ENCODE measurements at places on chromosomes 7 and 10.

- no peak for DNase-seq
Measured at GRCh38 chr7:151498495-151498894, 21.2 kb downstream of the RHEB start.

GRCh38 chr10:44922796-44923545, 11.8 kb downstream of the TMEM72 start:
- DNase-seq: no peak

DNA sequence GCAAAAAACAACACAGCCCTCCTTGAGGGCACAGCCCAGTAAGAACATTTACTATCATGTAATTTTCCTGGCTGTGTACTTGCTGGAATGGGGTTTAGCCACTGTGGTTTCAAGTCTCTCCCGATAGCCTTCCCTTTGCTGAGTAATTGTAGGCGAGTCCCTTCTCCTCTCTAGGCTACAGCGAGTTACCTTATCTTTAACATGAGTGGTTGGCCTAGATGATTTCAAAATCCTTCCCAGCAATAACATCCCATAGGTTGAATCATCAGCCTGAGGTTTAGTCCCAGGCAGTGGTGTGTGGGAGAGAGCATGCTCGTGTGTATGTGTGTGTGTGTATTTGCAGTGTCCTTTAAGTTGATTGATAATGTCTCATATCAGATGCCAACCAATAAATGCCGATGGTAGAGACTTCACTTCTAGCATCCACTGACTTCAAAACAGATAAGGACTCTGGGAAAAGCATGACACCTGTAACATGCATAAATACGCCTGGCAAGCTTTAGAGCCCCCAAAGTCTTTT, 142.9 kb upstream of the ZMIZ1 start:
- no peak for DNase-seq

DNA sequence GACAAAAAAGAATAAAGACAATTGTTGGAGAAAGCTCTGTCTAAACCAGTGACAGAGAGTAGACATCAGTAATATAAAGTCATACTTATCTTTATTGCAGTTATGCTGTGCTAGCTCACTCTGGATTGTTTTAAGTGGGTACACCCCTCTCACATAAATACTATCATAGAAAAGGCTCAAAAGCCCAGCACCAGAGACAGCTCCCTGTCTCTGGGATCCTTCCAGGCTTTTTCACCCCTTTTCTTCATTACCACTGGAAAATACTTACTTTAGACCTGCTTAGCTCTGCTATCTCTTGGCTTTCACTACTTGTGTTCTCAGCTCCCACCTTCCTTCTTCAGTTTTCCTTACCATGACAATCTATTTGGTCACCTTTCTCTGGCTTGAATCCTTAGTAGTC, 259.1 kb upstream of the MINDY3 start:
- no peak for DNase-seq

GRCh38 chr10:22623633-22624253, 90.6 kb downstream of the PIP4K2A start:
- DNase-seq: no peak

GRCh38 chr7:35492451-35493175, 202.3 kb downstream of the HERPUD2 start:
- no peak for DNase-seq

GRCh38 chr7:3294432-3295100, 6.5 kb upstream of the SDK1 start:
- peak; percentile 87 for DNase-seq

DNA sequence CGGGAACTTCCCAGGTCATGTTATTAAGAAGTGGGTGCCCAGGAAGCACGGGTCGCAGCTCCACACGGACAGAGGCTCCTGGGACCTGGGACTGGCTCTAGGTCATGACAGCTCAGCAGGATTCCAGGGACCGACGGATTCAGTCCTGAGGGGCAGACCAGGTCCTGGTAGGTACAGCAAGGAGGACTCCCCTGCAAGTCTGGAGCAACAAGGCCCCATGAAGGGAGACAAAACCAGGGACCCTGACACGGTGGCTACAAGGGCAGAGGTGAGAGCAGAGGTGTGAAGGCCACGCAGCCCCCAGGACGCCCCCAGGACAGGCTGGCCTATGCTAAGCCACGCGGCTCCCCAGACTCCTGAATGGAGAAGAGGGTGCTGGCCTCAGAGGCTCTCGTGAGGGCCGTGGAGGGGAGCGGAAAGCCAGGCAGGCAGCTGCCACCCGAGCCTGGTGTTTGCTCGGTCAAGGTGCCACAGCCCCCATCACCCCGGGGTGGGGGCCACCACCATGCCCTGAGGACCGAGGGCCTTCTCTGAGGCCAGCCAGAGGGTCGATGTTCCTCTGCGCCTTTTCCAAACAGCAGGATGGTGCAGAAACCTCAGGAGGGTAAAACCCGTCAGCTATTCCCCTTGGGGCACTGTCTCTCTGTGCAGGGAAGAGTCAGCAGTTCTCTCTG, 348.9 kb downstream of the PTPRN2 start:
- no peak for DNase-seq

DNA sequence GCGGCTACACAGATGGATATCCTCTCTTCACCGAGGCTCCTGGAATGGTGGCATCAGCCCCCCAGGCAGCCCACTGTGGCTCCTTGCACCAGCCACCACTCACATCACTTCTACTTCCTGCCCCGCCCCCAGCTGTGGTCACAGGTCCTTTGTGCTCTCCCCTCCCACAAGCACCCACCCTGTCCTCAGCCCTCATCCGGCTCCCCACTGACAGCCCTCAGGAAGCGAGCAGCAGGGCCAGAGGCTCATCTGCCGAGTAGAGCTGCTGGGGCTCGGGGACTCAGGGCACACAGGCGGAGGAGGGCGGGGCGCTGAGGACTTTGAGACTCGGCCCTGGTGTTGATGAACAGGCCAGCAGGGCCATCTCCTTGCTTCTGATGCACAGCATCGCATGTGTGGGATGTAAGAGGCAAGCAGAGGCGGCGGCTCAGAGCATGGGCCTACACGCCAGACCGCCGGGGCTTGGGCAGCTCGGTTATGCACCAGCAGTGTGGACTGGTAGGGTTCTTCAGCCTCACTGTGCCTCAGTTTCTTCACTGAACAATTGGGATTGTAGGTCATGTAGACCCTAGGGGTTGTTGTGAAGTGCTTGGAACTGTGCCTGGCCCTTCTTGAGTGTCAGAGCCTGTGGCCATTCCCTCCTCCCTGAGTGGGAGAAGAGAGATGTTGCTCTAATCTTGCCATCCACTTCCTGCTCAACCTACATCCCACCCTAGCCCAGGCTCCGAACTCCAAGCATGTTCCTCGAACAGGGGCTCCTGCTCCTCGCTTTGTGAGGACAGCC, at the start of gene PRF1:
Gene PRF1 (minus strand): TSS at position 77 of the 784 bp plus-strand sequence. CDS start 1,839 bp downstream, outside the sequence.
- no peak for DNase-seq

DNA sequence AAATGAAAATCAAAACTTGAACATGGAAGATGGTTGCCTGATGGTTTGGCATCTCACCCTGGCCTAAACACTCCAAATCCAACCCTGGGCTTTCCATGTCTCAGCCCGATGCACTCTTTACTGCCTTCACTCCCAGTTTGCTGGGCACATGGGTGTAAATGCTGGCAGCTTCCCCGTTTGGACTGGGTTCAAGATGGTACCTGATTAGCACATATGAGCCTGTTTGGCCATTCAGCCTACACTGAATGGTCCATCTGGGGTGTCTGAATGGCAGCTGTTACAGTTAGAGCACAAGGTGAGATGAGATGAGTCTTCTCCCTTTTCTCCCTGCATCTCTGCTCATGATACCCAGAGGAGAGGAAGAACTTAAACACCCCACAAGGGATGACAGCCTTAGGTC, 37.1 kb downstream of the ATXN7L1 start:
- no peak for DNase-seq

DNA sequence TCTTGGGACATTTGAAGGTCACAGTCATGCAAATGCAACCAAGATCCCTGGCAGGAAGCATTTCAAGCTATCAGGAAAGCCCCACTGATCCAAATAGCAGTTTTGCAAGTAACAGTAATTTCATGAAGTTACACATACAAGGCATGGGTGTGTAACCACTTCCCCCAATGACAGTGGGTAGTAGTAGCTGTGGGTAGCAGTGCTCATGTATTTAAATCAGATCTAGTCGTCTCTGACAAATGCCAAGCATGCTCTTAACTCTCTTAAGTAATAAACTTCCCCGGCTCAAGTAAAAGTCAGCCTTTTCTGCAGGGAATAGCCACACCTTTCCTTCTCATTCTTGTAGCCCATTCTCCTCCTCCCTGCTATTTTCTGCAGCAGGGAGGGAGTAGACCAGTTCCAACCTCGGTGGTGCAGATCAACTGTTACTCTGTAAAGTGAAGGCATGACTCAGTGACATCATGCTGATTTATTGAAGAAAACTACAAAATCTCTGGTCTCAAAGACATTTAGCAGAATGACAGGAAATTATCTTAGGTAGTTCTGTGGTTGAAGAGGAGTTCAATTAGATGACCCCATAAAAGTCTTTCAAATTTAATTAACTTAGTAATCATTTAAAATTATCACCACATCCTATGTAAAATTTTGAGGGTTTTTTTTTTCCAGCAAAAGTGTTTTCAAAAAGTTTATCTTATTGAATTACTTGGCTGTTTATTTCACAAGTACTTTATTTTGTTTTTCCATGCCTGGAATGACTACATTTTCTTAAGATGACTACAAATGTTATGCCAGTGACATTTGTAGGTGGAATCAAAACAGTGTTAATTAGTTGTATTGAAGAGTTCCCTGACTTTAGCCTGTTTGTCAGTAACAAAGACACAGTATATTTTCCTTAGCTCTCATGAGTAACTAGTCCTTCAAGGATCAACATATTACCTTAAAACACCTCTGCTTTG, 568.3 kb downstream of the INHBA start:
- DNase-seq: no peak

Data from NCI-H774 (cell line).